ENCODE measurements at places on chromosomes 2 and 18. TPM values are rescaled to one million over a fixed set of nuclear protein-coding genes. Genes with fewer than 3 reads are reported as not detected.

DNA sequence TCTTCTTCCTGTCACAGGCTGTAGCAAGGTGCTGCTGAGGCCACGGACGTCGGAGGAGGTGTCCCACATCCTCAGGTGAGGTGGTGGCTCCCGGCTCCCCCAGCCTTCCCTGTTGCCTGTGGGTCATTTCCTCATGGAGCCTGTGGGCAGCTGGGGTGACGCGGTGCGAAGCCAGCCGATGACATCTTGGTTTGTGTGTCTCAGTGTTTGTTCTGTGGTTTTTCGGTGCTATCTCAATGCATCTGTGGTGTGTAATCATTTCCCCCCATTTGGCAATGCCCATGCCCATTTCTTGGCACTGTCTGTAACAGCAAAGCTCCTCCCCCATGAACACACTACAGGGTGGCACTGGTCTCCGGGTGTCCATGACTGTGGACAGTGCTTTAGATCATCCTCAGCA is 6.6 kb downstream of the D2HGDH start:
- peak; percentile 64 for DNase-seq

GRCh38 chr2:217512259-217512658 is 490.5 kb downstream of the TNS1 start:
- no peak for DNase-seq

GRCh38 chr2:124875627-124876244 is 850.6 kb downstream of the CNTNAP5 start:
- no peak for DNase-seq

DNA sequence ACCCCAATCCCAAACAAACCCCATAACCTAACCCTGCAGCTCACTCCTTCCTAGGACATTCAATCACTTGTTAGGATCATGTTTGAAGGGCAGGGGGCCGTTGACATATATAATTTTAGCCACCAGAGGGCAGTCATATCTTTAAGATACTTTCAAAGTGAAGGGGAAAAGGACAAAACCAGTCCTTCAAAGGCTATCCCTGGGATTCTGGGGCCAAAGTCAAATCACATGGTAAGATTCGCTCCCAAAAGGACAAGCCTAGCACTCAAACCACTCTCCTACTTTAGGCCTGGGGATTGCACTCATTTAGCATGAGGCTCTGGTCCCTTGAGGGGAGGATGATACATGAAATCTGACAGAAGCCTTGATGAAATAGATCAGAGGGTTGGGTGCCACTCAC is 44.6 kb downstream of the HAUS1 start:
- DNase-seq: no peak

FAHD2A gene
- total RNA-seq: 41.6 TPM

DNA sequence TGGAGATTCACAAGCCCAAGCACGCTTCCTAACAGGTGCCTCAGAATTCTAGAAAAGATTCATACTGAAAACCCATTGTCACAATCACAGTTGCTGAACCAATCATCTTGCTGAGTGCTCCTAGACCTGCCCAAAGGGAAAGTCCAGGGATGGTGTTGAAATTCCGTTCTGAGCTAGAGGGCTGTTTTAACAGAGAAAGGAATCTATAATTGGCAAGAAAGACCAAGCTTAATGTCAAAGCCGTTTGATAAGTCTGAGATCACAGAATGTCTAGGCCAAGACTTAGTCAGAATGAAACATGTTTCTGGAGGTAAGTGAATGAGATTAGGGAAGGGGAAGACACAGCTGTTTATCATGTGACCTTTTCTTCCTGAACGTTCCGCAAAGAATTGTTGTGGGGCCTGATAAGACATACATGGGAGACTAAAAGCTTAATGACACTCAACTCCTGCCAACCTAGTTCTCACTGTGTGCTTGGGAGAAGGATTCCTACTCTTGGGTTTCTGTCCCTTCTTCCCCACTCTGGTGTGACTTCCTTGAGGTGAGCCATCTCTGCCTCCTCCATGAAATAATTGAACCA is 27.5 kb downstream of the PMAIP1 start:
- DNase-seq: no peak

DNA sequence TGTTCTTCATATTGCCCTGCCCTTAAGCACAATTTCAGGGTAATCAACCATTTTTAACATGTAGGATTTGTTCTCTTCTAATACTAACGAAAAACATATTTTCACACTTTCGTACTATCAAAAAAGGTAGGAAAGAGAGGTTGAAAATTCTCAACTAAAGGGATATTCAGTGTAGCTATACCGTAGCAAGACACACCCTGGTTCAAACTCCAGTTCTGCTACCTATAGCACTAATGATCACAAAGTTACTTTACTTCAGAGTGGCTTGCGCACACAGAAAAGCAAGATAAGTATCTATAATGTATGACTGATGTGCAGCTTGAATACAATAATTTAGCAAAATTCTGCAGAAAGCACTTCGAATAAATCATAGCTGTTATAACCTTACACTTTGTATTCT is 125.8 kb upstream of the CD226 start:
- DNase-seq: no peak

TFCP2L1 gene
- 0.30 TPM for total RNA-seq
